ENCODE measurements at places on chromosomes 16 and 17. TPM values are rescaled to one million over a fixed set of nuclear protein-coding genes. Genes with fewer than 3 reads are reported as not detected.

Gene SLC38A8
- polyA plus RNA-seq = not detected

DNA sequence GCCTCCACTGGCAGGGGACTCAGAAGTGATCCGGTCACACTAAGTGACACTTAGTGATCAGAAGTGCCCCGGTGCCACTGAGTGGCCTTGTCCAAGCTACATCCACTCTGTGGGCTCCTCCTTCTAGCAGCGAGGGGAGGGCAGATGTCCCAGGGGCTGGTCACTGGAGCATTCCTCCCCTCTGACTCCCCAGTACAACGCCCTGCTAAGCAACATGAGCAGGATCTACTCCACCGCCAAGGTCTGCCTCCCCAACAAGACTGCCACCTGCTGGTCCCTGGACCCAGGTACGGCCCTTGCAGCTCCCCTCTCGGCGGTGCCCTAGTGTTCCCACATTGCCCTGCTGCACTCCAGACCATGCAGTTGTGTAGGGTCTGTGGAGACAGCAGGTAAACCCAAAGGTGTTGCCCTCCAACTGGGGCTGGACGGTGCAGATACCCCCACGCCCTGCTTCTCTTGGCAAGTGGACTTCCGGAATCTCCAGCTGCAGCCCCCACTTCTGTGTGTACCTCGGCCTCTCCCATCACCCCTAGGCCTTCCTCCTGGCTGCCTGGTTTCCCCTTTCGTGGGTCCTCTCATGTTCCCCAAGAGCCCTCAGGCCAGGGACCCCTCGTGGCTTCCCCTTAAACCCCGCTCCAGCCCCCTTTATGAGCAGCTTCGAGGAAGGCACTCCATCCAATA is 2.1 kb downstream of the ACE start:
- H3K4me1 ChIP-seq = peaks cover 27% of the 10 kb centered on the region
- H3K27me3 ChIP-seq = no peaks in the 10 kb centered on the region
- peak; percentile 81 for DNase-seq

Gene ZFP3
- 1.8 TPM for polyA plus RNA-seq

Gene DBF4B
- polyA plus RNA-seq = 12.5 TPM

DNA sequence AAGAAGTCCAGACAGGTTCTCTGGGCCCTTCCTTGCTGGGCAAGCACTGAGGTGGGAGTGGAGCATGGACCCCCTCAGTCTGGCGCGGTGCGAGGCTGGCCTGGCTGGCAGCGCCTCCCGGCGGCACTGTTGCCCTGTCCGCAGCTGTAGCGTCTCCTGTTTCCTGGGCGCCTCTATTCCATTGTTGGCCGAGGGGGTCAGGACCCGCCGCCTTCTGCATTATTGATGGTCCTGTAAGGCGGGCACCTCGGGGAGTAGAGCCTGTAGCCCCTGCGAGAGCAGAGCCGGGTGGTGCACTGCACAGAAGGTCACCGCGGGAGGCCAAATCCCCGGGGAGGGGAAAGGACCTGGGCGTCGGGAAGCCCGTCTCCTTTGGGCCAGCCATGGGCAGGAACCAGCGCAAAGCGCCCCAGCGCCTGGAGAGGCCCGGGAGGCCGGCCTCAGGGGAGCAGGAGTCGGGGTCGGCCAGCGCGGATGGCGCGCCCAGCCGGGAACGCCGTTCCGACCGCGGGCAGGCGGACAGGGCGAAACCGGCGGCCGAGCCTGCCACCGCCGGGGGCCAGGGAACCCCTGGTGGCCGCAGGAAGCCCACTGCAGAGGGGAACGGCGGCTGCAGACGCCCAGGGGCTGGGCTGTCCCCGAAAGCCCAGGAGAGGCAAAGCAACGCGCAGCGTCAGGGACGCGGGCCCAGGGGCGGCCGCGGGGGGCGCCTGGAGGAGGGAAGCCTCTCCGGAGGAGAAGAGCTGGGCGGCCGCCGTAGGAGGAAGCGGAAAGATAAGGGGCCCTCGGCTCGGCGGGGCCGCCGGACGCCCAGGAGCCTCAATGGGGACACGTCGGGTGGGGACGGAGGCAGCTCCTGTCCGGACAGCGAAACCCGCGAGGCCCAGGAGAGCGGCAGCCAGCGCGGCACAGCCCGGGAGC is at the start of gene MYO15B:
MYO15B (plus strand) TSS at position 126 of the 921 bp plus-strand sequence; CDS start at position 384, 258 bp downstream.
- H3K27ac ChIP-seq = peak within 1 kb of the TSS; percentile 68
- peak; percentile 40 for DNase-seq
- peak within 1 kb of the TSS; percentile 55 for H3K4me3 ChIP-seq
- peaks cover 3% of the 10 kb centered on the region for H3K4me1 ChIP-seq

DNA sequence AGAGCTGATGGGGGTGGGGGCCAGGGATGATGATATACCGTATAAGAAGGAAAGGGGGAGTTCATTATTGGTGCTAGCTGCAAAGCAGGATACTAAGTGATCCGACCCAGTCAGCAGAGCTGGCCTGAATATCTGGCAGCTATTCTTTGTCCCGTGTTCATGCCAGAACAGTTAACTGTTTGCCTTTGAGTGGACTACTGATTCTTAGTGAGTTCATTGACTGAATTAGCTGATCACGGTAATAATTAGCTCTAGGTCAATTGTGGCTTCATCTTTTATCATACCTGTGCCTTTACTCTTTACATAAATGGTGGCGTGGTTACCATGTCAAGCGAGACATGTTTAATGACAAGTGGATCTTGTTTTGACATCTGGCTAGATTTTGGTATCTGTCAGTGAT is 5.3 kb downstream of the KPNB1 start:
- H3K36me3 ChIP-seq = peaks cover 41% of the 10 kb centered on the region
- H3K27me3 ChIP-seq = no peaks in the 10 kb centered on the region
- no peak for DNase-seq

DNA sequence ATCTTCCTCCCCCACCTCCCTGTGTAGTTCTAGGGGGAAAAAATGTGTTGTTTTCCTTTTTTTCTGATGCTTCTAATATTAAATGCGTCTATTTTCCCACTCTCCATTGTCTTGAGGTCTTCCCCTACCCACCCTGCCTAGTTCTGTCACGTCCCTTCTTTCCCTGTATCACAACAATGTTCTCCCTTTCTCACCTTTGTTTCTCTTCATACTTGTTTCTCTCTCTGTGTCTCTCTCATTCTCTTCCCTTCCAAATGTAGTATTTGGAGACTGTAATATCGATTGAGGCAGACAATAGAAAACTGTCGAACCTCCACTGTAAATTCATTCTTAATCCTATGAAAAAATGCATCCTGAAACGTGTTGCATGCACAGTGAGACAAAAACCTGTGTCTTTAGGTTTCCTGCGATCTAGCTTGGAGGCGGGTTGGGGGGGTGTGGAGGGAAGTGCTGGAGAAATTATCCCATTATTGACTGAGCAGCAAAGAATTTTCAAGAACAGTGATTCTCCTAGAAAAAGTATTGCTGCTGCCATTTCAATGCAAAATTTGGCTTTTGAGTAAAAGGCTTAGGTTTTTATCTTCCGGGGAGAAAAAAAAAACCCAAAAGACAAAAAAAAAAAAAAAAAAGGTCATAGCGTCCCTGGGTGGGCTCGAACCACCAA is 1.3 kb upstream of the PSMB3 start:
- no peaks in the 10 kb centered on the region for H3K27me3 ChIP-seq
- H3K4me1 ChIP-seq = peaks cover 41% of the 10 kb centered on the region
- peak overlapping the region; percentile 2 for H3K4me3 ChIP-seq
- H3K27ac ChIP-seq = no peak overlapping the region
- DNase-seq = no peak

Gene IKZF3
- not detected for polyA plus RNA-seq

Gene HEXIM1
- polyA plus RNA-seq = 5.0 TPM

DNA sequence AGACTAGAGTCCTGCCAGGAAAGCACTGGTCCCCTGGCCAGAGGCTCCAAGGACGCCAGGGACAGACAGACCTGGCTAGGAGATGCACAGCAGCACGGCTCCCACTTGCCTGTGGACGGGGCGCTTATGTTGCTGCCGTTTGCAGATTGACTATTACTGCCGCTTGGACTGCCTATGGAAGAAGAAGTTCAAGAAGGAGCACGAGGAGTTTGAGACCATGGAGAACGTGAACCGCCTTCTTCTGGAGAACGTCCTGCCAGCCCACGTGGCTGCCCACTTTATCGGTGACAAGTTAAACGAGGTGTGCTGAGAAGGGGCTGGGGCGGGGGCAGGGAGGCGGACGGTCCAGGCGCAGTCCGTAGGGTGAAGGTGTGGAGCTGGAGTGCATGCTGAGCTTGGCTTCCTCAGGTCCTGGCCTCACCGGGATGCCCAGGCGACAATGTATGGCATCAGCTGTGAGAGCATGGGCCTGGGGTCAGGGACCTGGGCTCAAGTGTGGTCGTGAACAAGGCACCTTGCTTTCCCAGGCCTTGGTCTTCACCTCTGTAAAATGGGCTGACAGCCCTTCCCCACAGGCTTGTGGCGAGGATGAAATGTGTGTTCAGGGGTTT is 45.6 kb downstream of the ADCY7 start:
- no peak for DNase-seq
- H3K4me1 ChIP-seq = peaks cover 12% of the 10 kb centered on the region
- H3K36me3 ChIP-seq = peaks cover 12% of the 10 kb centered on the region
- H3K27ac ChIP-seq = no peak overlapping the region
- H3K27me3 ChIP-seq = no peaks in the 10 kb centered on the region

DNA sequence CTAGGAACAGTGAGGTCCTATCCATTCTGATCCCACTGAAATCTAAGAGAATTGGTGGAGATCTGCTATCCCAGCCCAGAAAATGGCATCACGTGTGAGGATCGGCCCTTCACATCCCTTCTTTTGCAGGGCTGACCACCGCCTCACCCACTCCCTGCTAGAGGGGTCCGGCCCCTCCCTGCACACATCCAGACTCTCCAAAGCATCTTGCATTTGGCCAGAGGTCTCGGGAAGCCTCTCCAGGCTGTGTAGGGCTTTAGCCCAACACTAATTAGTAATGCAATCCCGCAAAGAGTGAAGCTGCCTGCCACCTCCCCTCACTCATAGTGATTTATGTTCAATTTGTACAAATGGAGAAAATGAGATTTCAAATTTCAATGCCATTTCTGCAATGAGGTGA is 434.4 kb upstream of the ZFHX3 start:
- H3K27me3 ChIP-seq = no peaks in the 10 kb centered on the region
- no peaks in the 10 kb centered on the region for H3K36me3 ChIP-seq
- H3K4me1 ChIP-seq = no peaks in the 10 kb centered on the region
- H3K27ac ChIP-seq = no peak overlapping the region
- DNase-seq = no peak

Gene C17orf100
- 1.6 TPM for polyA plus RNA-seq

DNA sequence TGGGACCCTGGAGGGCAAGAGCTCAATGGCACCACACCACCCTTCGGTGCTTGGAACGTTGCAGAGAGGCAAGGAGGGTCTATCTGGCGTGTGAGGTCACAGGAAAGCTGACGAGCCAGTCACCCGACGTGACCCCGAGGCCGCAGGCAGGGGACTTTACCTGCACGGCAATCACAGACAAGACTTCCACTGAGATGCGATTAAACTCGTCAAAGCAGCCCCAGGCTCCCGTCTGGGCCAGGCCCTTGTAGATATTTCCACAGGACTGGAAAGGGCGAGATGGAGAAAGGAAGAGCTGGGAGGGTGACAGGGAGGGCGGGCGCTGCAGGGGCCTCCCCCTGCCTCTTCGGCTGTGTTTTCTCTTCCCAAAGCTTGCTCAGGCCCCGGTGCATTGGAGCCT is 78.3 kb downstream of the DNAH17 start:
- no peaks in the 10 kb centered on the region for H3K36me3 ChIP-seq
- H3K27me3 ChIP-seq = no peaks in the 10 kb centered on the region
- no peaks in the 10 kb centered on the region for H3K4me1 ChIP-seq
- H3K27ac ChIP-seq = no peak overlapping the region
- no peak overlapping the region for H3K4me3 ChIP-seq

DNA sequence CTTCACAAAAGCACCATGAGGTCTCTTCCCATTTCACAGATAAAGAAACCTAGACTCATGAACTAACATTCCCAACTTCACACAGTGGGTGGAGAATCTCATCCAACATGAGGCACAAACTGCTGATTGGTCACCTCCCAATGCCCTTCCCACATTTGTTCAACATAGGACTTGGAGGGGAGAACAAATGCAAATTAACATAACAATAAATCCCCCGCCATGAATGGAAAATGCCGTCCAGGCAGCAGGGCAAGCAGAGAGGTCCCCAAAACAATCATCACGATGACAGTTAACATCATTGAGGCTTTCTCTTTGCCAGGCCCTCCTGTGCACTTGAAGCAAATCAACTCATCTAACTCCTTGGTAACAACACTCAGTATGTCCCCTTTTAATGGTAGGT is 185.3 kb downstream of the TMEM132E start:
- H3K36me3 ChIP-seq = no peaks in the 10 kb centered on the region
- H3K4me1 ChIP-seq = no peaks in the 10 kb centered on the region
- no peak overlapping the region for H3K4me3 ChIP-seq

GRCh38 chr17:32523827-32524552 is 37.2 kb downstream of the CDK5R1 start:
- no peaks in the 10 kb centered on the region for H3K36me3 ChIP-seq
- peaks cover 15% of the 10 kb centered on the region for H3K4me1 ChIP-seq
- no peak for DNase-seq

Gene CMTM1
- 3.0 TPM for polyA plus RNA-seq

Gene MRPL27
- 119 TPM for polyA plus RNA-seq

Gene EME1
- polyA plus RNA-seq = 4.3 TPM

DNA sequence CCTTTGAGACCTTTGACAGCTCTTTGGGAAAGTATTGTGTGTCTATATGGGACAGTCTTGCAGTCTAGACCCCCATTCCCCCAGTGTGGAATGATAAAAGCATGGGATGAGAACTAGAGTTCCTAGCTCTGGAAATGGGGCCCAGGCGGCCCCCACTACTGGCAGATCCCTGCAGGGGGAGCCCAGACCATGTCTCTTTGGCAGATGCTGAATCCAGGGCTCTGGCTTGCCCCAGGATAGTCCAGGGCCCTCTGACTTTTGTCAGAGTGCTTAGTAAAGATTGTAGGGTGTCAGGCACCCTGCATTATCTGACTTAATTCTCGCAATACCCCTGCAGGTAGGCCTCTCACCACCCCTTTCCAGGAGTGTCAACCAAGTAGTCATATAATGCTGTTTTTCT is 8.3 kb downstream of the ALKBH5 start:
- H3K27me3 ChIP-seq = no peaks in the 10 kb centered on the region
- no peak for DNase-seq
- no peak overlapping the region for H3K4me3 ChIP-seq
- H3K36me3 ChIP-seq = peaks cover 12% of the 10 kb centered on the region
- H3K27ac ChIP-seq = no peak overlapping the region

DNA sequence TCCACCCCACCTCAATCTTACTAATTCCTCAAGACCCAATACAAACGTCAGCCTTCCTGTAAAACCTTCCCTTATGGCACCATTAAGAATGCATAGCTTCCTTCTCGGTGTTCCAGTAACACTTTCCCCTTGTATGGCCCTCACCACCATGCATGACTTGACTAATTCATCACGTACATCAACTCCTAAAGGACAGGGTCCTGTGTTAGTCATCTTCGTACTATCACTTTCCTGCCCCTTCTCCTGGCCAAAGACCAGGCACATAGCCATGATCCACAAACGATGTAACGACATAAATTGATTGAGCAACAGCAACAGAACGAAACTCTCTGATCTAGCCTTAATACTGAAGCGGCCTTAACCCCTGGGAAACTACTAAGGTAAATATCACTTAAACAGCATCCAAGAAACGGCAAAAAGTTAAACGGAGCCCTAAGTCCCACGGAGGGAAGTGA is 612 bp downstream of the PSMD12 start:
- no peaks in the 10 kb centered on the region for H3K36me3 ChIP-seq
- H3K27ac ChIP-seq = peak overlapping the region; percentile 80
- peak overlapping the region; percentile 60 for H3K4me3 ChIP-seq
- no peaks in the 10 kb centered on the region for H3K27me3 ChIP-seq
